Thoracic aorta (tissue), 2 donors: ENCODE measurements at places on chromosomes 2 and 18. TPM values are rescaled to one million over a fixed set of nuclear protein-coding genes. Genes with fewer than 3 reads are reported as not detected.

The C1QL2 gene
- not detected for total RNA-seq

The G6PC2 gene
- total RNA-seq = not detected

The ADD2 gene
- 1.6 TPM for total RNA-seq

The SERPINB12 gene
- total RNA-seq = not detected

The LHCGR gene
- total RNA-seq = not detected

The ACVR1C gene
- total RNA-seq = 0.41 TPM

The SPDYA gene
- total RNA-seq = 3.0 TPM

The CROCC2 gene
- not detected for total RNA-seq

The CFAP53 gene
- not detected for total RNA-seq

The MARCO gene
- 13.7 TPM for total RNA-seq

The ACADL gene
- total RNA-seq = 51.6 TPM

The UGT1A10 gene
- total RNA-seq = not detected

The UGGT1 gene
- total RNA-seq = 86.2 TPM

The KYNU gene
- 1.8 TPM for total RNA-seq

The SLC9A2 gene
- not detected for total RNA-seq

The ALLC gene
- 1.1 TPM for total RNA-seq

The TRIM54 gene
- 2.5 TPM for total RNA-seq

The TMEM150A gene
- 25.7 TPM for total RNA-seq

The LCT gene
- total RNA-seq = 0.28 TPM

The USP40 gene
- total RNA-seq = 30.0 TPM

The STPG4 gene
- total RNA-seq = not detected

DNA sequence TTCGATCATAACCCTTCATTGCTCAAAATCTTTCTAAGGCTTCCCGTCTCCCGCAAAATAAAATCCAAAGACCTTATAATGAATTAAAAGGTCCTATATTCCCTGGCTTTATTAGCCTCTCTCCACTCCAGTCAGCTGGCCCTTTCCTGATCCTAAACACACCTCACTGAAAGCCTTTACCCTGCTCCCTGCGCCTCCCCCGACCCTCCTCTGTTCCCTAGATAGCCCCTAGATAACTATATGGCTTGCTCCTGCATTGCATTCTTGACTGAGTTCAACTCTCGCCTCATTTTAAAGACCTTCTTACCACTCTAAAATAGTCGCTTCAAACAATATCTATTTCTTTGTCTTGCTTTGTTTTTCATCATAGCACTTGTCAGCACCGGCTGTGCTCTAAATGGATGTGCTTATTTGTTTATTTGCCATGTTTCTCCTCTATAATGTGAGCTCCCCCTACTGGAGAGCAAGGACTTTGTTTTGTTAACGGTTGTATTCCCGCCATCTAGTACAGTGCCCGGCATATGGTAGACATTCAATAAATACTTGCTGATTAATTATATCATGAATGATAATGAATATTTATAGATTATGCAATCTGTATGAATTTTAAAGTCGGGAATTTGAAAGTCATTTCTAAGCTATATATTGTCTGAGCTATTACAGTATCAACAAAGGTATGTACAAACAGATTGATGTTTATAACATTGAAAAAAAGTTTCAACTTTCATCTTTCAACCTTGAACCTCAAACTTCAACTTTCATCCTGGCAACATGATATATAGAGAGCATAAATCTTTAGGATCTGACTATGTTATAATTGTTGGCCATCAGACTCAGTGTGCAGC lies 32.4 kb upstream of the VIT start:
- no peak for DNase-seq

- H3K4me3 ChIP-seq = no peak overlapping the region
- no peak for DNase-seq
- H3K36me3 ChIP-seq = no peaks in the 10 kb centered on the region
- no peaks in the 10 kb centered on the region for H3K27me3 ChIP-seq
- no peak overlapping the region for H3K27ac ChIP-seq
- peaks cover 6% of the 10 kb centered on the region for H3K4me1 ChIP-seq
Measured at GRCh38 chr2:21890716-21891115, 766.9 kb downstream of the TDRD15 start.

GRCh38 chr2:133484106-133484505 lies 84.2 kb downstream of the NCKAP5 start:
- H3K4me3 ChIP-seq = no peak overlapping the region
- H3K36me3 ChIP-seq = no peaks in the 10 kb centered on the region
- no peaks in the 10 kb centered on the region for H3K27me3 ChIP-seq
- DNase-seq = no peak
- H3K4me1 ChIP-seq = no peaks in the 10 kb centered on the region
- no peak overlapping the region for H3K27ac ChIP-seq

DNA sequence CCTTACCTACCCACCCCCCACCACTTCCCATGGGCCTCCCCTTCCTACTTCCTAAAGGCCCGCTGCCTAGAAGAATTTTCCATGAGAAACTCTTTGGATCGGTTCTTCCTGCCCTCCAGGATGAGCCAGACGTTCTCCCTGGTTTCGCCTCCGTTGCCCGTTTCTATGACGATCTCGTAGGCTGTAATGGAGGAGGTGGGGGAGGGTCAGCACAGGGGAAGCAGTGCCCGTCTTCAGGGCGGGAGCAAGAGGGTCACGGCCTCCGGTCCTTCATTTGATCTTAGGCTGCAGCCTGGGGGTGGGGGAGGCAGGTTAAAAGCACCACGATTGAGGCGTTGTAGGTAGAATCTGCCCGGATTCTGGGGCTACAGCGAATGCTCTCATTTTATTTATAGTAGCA lies 172.0 kb downstream of the LOXHD1 start:
- no peak overlapping the region for H3K4me3 ChIP-seq
- no peaks in the 10 kb centered on the region for H3K27me3 ChIP-seq
- H3K27ac ChIP-seq = no peak overlapping the region

DNA sequence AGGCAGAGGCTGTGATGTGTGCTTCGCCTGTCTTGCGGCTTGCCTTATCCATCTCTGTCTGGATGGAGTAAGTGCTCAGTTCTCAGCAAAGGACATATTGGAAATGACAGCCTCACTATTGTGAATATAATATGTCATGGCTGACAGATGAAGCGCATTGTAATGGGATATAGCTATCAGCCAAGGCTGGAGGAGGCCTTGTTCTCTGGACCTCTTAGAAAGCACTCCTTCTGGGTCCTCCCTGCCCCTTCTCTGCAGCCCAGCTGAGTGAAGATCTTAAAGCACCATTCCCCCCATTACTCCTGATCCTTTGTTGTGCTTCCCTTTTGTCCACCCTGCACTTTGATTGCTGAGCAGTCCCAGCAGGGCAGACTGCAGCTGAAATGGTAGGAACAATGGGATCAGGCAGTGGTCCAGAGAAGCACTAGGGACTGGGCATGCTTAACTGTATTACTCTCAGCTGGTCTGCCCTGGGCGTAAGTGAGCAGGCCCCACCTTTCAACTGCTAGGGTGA lies 265.3 kb downstream of the SETBP1 start:
- DNase-seq = no peak
- no peaks in the 10 kb centered on the region for H3K27me3 ChIP-seq
- H3K4me3 ChIP-seq = no peak overlapping the region
- H3K27ac ChIP-seq = no peak overlapping the region
- H3K36me3 ChIP-seq = peaks cover 9% of the 10 kb centered on the region

DNA sequence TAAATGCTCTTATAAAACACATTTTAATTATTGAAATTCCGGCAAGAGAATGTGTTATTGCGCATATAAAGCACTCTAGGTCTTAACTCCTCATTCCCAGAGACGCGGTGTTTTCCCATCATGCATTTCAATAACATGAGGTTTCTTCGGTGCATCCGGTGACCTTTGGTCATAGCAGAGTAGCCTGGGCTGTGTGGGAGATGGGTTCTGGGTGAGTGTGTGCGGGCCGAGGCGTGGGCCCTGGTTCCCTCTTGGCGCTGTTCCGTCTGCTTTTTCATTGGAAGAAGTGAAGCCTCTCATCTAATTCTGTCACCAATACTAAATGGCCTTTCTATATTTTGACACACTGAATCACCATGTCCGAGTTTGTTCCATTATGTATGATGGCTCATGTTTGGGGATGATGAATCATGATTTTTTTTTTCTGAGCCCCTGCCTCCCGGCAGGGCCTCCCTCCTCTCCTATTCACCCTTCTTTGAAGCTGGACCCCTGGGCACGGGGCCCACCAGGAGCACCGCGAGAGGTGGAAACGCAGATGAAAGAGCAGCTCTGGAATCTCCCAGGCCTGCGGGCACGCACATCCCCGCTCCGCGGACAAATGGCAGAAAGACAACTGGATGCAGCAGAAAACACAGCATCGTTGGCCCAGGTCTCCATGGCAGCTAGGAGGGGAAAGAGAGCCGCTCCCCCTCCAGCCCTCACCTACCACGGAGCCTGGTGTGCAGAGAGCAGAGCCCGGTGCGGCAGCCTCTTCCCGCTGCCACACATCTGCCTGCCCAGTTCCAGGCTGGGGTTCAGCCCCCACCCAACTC lies 85.8 kb upstream of the HPCAL1 start:
- no peak for DNase-seq
- H3K4me3 ChIP-seq = no peak overlapping the region
- H3K27me3 ChIP-seq = no peaks in the 10 kb centered on the region
- H3K27ac ChIP-seq = no peak overlapping the region

DNA sequence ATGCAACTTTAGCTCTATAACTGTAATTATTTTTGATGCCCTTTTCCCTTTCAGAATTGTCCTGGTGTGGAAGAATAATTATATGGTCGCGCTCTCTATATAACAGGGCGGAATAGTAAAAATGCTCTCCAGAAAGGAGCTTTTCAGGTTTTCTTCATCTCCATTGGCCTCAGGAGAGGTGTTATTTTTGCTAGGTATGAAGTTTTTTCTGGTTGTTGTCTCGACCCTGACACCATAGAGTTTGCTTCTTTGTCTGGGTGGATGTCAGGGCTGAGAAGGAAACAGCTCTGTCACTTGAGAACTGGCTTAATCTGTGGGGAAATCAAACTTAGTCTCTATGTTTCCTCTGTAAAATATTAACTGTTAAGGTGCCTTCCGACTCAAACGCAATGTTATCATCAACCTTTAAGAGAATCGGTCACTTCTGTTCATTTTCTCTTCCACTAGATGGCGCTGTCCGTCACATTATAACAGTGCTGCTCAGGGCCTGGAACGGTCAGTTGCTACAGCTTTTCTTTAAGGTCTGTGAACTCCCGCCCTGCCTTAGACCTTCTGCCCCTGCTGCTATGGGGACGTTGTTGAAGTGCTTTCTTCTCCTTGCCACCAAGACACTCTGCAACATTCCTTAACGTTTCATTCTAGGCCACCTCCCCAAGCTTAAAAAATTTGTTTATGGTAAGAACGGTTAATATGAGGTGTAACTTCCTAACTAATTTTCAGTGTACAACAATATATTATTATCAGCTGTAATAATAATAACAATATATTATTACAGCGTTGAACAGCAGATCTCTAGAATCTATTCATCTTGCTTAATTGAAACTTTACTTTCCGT lies 23.8 kb upstream of the SERPINB12 start:
- no peak overlapping the region for H3K4me3 ChIP-seq
- peak; percentile 21 for DNase-seq
- H3K27ac ChIP-seq = no peak overlapping the region
- no peaks in the 10 kb centered on the region for H3K36me3 ChIP-seq
- H3K27me3 ChIP-seq = no peaks in the 10 kb centered on the region
- no peaks in the 10 kb centered on the region for H3K4me1 ChIP-seq

- H3K27ac ChIP-seq = no peak overlapping the region
- H3K36me3 ChIP-seq = no peaks in the 10 kb centered on the region
Measured at GRCh38 chr2:174083843-174084458, 118.8 kb upstream of the SP3 start.

- no peaks in the 10 kb centered on the region for H3K36me3 ChIP-seq
- no peak overlapping the region for H3K27ac ChIP-seq
- no peak for DNase-seq
- no peaks in the 10 kb centered on the region for H3K27me3 ChIP-seq
- H3K4me3 ChIP-seq = no peak overlapping the region
Measured at GRCh38 chr18:48216639-48217257, 192.4 kb downstream of the ZBTB7C start.

DNA sequence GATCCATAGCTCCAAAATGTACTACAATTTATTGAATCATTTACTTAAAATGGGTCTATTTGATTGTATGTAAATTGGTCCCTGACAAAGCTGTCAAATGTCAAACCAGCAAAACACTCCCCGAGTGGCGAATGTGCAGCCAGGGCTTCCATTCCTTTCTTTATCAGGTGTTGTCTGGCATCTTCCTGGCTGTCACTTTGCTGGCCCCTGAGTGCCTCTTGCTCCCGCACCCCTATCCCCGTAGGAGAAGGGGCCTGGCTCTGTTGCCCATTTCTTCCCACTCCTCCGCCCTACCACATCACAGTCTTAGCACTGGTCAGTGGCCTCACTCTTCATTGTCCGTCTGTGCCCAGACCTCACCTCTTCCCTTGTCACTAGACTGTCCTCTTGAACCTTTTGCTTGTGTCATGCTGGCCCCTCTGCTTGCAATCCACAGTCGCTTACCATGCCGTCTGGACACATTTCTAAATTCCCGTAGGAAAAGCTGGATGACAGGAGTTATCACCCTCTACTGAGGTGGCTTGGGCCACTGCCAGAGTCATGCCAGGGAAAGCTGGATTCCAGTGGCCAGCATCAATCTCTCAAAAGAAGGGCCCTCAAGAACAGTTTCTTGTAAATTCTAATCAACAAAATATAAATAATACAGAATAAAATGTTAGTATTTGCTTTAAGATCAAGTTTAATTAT lies 15.4 kb downstream of the UBE2F start:
- no peak overlapping the region for H3K27ac ChIP-seq
- DNase-seq = no peak
- H3K36me3 ChIP-seq = peaks cover 2% of the 10 kb centered on the region
- H3K27me3 ChIP-seq = no peaks in the 10 kb centered on the region

DNA sequence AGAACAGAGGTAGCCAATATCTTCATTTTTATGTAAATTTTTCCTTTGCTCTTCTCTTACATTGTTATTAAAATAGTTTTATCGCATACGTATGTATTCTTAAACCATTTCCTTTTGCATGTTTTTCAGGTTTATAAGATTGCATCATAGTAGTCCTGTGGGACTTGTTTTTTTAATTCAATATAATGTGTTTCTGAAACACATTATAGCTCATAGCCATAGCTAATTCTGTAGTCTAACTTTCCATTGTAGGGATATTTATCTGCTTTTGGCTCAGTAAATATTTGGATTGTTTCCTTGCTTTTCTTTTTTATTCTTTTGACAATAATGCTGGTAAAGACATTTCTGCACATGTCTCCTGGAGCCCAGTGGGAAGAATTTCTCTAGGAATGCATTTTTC lies 484.3 kb downstream of the PTPRM start:
- no peaks in the 10 kb centered on the region for H3K36me3 ChIP-seq
- H3K27me3 ChIP-seq = no peaks in the 10 kb centered on the region
- H3K4me1 ChIP-seq = peaks cover 11% of the 10 kb centered on the region
- no peak overlapping the region for H3K4me3 ChIP-seq
- DNase-seq = no peak
- H3K27ac ChIP-seq = no peak overlapping the region

DNA sequence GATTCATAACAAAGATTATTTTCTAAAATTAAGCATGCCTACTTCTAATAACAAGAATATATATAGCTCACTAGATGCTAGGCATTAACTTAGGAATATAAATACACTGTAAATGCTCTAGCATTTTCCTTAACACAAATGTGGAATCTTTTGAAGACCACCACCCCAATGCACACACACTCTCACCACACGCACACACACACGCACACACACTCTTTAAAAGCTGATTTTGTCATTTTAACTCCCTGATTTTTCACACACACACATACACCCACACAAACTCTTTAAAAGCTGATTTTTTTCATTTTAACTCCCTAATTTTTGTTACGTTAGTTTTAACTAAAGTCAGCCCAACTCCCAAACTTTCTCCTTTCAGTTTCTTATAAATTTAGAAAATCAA lies 3.0 kb downstream of the COL5A2 start:
- DNase-seq = no peak
- peaks cover 10% of the 10 kb centered on the region for H3K4me1 ChIP-seq
- no peak overlapping the region for H3K27ac ChIP-seq
- H3K4me3 ChIP-seq = peak overlapping the region; percentile 84
- no peaks in the 10 kb centered on the region for H3K36me3 ChIP-seq
